Stimulated activated CD8-positive, alpha-beta memory T cell treated with anti-CD3 and anti-CD28 coated beads, Interleukin-4, amount 100 ng/mL, for 1 hour (primary cell): ENCODE measurements at places on chromosomes 3 and 15.

DNA sequence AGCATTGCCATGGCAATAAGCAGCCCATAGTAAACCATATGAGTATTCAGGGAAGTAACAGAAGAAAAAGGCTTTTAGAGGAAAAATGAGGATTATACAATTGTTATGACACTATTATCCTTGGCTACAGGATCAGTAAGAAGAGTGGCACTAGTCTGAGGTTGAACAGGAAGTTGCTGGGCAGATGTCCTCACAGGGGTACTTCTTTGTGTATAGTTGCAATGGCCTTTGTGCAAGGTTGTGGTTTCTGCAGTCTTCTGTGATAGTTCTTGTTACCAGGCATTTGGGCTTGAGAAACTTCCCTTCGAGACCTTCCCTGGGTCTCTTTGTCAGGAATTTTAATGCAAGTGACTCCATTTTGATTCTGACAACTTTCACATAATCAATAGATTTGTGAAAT, 100.6 kb upstream of the ATP11B start:
- no peak for DNase-seq

DNA sequence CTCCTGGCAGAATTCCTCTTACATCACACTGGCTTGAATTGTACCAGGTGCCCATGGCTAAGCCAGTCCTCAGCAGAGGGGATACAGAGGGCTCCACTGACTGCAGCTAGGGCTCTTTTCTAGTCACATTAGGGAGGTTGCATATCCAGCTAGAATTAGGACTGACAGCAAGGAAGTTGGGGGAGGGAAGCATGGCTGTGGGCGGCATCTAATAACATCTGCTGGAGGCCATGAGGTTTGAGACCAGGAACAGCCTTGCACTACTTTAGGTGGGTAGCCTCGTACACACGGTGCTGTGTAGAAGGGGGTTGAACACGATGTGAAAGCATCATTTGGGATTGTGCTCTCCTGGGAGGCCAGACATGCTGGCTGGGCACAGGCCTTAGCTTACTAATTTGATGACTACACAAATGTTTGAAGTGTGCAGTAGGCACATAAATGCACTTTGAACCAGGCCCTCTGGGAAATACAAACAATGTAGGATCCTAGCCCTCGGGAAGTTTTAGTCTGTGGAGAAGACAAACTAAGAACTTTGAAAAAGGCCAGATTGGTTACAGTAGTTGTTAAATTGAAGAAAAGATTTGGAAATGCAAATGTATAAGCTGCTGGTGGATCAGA, 30.2 kb downstream of the CHCHD6 start:
- no peak for DNase-seq

DNA sequence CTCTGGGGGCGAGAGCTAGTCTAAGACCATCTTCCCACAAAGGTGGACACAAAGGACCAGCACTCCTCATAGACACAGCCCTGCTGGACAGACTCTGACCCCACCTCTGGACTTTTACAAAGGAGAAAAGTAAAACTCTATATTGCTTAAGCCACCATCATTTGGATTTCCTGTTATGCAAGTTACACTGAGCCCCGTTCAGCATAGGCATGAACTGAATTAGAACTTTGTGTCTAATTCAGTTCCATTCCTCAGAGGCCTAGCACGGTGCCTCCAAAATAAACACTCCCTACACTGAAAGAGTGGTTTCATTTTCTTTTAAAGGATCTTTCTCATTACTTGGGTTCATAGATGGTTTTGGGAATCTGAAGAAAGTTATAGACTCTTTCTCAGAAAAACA, 79.2 kb upstream of the OCA2 start:
- DNase-seq, result no peak

GRCh38 chr3:189613122-189613521, 18.1 kb upstream of the TP63 start:
- no peak for DNase-seq

- DNase-seq, result no peak
Observed at GRCh38 chr3:61184956-61185355, 66.3 kb downstream of the FHIT start.

GRCh38 chr3:12766541-12766940, 7.5 kb upstream of the TMEM40 start:
- no peak for DNase-seq

GRCh38 chr15:92637626-92638025, 17.9 kb downstream of the FAM174B start:
- no peak for DNase-seq

- no peak for DNase-seq
Observed at GRCh38 chr3:129409541-129409940, 18.9 kb downstream of the EFCAB12 start.

DNA sequence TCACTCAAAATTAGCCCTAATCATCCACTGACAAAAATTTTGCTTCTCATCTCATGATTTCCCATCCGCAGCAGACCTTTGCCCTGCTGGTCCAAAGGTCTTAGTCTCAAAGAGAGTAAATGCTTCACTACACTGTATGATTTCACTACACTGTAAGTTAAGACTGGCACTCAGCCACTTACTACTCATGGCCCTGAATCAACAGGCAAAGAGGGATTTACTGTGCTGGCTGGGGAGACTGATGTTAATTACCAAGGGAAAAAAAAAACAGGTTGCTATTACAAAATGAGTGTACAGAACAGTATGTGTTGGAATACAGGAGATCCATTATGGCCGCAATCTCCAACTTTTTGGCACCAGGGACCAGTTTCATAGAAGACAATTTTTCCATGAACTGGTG, 214.8 kb downstream of the ZMAT3 start:
- no peak for DNase-seq

DNA sequence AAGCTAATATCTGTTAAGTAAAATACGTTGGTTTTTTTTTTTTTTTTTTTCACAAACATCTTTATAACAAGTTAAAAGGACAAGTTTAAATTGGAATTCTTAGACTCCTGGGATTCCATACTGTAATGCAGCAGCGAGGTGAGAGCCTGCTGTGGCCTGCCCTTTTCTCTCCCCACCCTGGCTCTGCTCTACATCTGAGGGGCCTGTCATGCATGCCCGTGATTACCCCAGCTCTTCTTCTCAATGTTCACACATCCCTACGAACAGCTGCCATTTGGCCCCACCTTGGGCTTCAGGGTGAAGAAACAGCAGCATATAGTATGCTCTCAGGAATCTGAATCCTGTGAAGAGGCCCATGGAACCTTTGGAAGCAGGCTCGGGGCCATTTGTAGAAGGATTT, 14.7 kb downstream of the CFAP91 start:
- DNase-seq, result no peak

- no peak for DNase-seq
Observed at GRCh38 chr3:135907422-135908165, 57.9 kb upstream of the PPP2R3A start.

GRCh38 chr3:120831066-120831465, 76.9 kb upstream of the STXBP5L start:
- DNase-seq, result no peak

- no peak for DNase-seq
Observed at GRCh38 chr3:37995652-37996641, 5.4 kb downstream of the VILL start.

- DNase-seq, result no peak
Observed at GRCh38 chr15:57640930-57641682, 49.4 kb downstream of the MYZAP start.

DNA sequence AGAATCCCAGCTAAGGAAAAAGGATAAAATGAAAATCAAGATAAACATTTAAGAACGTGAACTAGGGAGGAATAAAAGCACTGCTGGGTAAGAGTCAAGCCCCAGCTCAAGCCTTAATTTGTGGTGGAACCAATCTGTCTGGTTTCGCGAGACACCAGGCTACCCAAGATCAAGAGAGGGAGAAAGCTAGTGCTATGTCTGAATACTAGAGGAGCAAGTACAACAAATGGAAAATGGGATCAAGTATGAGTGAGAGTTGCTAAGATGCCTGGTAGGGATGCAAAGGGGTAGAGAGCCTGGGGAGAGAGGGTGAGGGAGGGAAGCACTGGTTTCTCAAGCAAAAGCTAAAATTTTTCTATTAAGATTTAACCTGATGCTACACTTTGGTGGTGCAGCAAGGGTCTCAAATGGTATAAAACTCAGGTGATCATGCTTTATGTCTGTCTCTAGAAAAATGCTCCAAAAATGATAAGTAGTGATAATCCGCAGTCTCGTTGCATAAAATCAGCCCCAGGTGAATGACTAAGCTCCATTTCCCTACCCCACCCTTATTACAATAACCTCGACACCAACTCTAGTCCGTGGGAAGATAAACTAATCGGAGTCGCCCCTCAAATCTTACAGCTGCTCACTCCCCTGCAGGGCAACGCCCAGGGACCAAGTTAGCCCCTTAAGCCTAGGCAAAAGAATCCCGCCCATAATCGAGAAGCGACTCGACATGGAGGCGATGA, 1.7 kb upstream of the SETD5 start:
- no peak for DNase-seq

DNA sequence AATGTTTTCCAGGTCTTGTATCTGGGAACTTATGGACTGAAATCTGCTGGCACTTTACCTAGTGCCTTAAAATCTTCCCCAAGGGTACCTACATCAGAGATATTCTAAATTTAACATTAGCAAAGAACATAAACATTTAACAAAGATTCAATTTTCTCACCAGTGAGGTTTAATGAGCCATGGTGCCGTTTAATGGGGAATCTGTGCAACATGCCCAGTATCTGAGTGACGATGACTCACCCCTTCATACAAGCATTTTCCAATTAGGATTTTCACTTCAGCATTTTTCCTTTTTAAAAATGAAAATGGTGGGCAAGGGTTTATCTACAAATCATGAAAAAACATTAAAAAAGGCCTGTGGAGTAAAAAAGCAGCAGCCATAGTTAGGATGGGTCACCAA, 189.4 kb downstream of the SLC9A9 start:
- DNase-seq, result no peak

- DNase-seq, result no peak
Observed at GRCh38 chr15:73196113-73196512, 143.8 kb downstream of the NEO1 start.

- DNase-seq, result no peak
Observed at GRCh38 chr3:197734667-197735318, 1.9 kb downstream of the RUBCN start.

GRCh38 chr3:78799681-78800080, 968.1 kb downstream of the ROBO1 start:
- DNase-seq, result no peak

DNA sequence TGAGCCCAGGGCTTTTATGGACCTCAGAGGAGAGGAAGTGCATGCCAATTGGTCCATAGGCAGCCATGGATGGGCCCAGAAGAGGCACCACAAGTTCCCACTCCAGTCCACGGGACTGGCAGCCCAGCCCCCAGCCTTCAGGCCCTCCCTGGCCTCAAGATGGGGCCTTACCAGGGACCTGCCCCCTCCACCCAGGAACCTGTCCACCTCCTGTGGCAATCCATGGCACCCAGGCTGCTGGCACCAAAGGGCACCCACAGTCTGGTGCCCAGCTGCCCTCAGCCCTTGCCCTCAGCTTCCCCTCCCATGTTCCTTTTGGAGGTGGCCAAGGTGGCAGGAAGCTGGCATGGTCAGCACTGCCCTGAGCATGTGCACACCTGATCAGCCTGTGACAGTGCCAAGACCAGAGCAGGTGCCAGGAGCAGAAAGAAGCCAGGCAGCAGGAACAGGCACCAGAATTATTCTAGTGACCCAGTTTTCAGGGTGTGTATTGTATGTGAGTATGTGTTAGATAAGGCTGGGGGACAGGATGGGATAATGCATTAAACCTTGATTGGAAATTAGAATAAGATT, 415.0 kb downstream of the NTRK3 start:
- no peak for DNase-seq

DNA sequence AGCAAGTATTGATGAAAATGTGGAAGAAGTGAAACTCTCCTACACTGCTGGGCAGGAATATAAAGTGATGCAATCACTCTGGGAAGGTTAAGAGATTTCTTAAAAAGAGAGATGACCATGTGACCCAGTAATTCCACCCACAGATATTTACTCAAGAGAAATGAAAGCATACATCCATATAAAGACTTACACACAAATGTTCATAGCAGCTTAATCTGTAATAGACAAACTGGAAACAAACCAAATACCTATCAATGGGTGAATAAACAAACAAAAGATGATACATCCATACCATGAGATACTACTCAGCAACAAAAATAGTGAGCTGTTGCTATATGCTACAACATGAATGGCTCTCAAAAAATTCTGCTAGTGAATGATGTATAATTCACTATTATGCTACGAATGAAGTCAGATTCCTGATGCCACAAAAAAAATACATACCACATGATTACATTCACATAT, 463.3 kb downstream of the MAGI1 start:
- no peak for DNase-seq

DNA sequence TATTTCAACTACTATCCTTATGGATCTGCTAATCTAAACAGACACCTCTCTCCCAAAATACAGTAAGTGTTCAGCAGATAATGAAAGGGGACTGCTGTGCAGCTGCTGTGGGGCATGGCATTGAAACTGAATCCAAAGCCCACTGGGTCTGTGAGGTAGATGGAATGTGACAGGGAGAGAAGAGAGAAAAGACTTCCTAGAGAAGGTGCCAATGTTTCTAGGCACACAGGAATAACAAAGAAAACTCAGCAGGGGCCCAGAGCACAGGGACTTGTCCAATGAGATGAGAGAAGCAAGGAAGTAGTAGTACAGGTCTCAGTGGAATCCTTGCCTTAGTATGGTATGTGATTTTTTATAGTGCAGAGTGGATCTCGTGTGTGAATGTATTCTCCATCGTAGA, 457.8 kb downstream of the IL5RA start:
- DNase-seq, result no peak

- DNase-seq, result no peak
Observed at GRCh38 chr15:28185148-28185895, 86.2 kb upstream of the OCA2 start.

DNA sequence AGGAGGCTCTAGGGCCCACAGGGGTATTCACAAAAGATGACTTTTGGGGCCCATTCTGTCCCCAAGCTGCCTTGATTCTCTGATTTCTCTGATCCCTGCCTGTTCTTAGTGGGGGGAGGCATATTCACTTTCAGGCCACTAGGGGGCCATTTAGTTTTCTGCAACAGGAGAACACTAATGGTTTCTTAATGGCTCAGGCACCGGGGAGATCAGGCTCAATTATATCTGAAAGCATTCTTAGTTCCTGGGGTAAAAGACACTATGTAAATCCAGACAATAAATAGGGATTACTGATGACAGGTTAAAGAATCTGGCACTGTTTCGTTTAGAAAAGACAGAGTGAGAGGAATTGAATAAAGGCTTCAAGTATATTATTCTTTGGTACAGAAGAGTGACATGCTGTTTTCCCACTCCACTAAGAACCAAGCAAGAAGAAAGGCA, 2.5 kb upstream of the INAFM2 start:
- DNase-seq, result no peak

DNA sequence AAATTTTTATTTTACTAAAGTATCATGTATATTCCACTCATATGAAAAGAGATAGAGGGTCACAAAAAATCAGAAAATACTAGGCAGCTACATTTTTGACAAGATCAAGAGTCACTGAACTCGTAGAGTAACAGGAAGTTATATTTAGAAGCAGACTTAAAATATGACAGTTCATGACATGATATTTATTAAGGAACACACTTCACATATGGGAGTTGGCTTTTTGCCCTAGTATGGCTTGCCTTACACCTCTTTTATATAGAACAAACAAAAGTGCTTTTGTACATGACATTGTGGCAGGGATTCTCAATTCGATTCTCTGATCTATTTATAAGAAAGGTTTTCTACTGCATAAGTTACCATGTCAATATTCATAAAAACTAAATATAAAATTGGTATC, 80.1 kb upstream of the GBE1 start:
- DNase-seq, result no peak
